ENCODE measurements at places on chromosomes 7 and 10. TPM values are rescaled to one million over a fixed set of nuclear protein-coding genes. Genes with fewer than 3 reads are reported as not detected.

RNF148 gene
- not detected for polyA plus RNA-seq

OAT gene
- polyA plus RNA-seq = 32.5 TPM

MMRN2 gene
- polyA plus RNA-seq = 4.8 TPM

BTRC gene
- 2.7 TPM for polyA plus RNA-seq

MACC1 gene
- 1.1 TPM for polyA plus RNA-seq
